ENCODE measurements at places on chromosomes 7 and 10.

DNA sequence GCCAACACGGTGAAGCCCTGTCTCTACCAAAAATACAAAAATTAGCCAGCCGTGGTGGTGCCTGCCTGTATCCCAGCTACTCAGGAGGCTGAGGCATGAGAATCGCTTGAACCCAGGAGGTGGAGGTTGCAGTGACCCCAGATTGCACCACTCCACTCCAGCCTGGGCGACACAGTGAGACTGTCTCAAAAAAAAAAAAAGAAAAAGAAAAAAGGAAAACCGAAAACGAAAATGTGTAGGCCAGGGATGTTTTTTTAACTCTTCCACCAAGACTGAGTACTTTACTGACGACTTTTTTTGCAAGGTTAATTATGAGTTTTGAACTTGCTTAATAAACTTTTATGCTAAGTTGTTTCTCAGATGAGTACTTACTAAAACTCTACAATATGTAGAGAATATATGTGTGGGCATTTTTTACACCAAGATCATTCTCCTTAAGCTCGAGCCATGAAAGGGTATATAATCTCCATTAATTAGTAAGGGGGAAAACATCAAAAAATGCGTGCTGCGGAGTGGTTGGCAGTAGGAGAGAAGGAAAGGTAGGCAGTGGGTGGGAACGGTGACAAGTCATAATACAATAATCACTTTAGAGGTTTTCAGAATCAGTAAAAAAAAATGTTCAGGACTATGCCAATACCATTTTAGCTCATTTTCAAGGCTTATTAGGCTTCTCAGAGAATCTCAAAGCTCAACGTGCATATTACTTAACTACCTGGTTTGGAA, 8.6 kb upstream of the ADRB1 start:
- no peak for DNase-seq

DNA sequence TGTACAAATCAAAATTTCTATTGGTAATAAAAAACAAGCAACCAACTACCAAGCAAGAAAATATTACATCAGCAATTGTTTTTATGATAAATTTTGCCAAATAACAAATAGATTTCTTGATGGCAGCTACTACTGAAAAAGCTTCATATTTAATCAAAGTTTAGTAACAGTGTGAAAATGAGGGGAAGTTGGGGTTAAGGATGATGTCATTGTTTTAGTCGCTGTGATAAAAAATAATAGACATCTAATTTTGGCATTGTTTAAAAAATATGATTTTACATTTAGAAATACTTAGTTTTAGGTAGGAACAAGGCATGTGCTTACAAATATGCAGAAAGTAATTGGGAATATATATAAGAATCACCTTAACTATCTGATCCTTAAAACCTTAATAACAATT, 145.9 kb downstream of the CNTNAP2 start:
- no peak for DNase-seq

DNA sequence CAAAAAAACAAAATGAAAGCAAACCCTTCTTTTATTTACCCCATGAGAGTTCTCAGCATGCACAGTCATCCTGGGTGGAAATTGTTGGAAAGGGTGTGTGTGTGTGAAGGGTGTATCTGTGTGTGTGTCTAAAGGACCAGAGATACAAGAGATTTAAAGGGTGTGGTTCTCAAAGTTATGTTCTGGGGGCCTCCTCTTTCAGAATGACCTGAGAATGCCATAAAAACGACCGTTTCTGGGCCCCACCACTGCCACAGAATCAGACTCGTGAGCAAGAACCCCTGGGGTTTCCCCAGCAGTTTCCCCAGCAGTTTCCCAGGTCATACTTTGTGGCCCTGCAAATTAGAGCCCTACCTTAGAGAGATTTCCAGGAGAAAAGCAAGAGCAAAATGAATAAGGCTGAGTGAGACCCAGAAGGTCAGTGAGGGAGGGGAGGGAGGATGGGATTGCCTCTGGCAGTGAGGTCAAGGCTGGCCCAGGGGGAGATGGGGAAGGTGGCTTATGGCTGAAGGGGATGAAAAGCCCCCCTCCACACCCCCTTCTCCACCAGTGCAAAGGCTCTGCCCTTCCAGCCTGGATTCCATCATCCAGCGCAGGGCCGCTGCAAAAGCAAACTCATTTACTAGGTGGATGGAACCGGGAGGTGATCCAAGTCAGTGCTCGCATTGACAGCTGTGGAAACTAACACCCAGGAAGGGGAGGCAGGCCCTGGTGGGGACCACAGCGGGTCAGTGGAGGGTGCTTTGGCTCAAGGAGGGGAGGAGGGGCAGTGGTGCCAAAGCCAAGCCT, 10.2 kb downstream of the PYROXD2 start:
- DNase-seq: no peak

DNA sequence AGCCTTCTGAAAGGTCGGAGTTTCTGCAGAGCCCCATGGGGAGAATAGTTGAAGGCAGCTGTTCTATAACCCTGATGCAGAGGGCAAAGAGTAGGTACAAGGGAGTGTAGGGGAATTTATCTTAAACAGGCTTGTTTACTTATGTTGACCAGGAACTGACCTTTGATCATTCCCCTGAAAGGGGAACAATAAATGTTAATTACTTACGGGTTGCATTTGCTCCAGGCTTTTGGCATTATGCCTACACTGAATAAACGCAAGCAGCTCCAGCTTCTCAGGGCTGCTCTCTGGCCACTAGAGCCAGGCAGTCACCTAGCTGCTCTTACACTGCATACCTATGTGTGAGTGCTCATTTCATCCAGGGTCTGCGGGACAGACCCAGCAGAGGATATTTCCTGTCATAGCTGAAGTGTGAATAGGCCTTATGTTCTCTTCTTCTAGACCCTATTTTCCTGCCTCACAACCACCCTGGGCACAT, 26.9 kb upstream of the ABCA13 start:
- DNase-seq: no peak

DNA sequence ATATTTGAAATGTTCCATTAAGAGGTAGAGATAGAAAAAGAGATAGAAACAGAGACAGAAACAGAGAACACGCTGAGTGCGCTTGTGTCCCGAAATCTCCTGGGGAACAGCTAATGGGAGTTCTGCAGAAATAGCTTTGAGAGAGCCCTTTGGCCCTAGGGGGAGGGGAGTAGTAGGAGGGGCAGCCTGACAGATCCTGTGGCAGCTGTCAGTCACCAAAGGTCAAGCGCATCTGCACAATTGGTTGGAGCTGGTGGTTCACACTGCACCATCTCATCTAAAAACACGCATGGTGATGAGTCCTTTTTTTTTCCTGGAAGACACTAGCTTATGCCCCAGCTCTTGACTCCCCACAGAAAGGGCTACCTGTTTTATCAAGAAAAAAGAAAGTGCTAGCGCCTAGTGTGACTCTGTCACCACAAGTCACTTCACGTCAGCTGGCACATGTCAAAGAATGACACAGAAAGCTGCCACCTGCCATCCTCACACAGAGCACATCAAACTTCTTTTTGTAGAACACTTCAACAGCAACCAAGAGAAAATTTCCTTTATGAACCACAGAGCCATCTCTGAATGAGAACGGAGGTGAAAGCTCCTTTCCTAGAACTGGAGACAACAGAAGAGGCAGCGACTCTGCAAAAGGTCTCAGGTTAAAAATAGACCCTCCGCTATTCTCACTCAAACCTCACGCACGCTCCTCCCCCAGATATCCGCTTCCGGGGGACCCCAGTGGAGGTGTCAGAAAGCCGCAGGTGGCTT, 125.7 kb downstream of the GFRA1 start:
- no peak for DNase-seq

- no peak for DNase-seq
Measured at GRCh38 chr7:50389961-50390360, 60.2 kb downstream of the FIGNL1 start.

- no peak for DNase-seq
Measured at GRCh38 chr7:22002726-22003125, 57.0 kb upstream of the CDCA7L start.

DNA sequence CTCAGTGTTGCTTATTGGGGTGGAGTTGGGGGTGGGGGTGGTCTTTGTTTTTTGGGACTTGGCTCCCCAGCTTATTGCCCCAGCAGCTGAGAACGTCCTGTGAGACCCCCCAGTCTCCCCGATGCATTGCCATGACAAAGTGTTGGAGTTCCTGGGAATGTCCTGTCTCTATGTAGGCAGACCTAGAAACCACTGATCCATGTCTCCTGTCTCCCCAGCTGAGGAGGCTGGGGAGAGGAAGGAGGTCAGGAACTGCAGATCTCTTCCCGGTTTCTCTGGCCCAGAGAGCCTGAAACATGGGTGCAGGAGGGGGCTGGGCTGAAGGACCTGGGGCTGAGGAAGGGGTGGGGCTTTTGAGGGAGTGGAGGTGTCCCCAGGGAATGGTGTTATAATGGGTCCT, 80.2 kb upstream of the GTF2IRD1 start:
- DNase-seq: no peak

DNA sequence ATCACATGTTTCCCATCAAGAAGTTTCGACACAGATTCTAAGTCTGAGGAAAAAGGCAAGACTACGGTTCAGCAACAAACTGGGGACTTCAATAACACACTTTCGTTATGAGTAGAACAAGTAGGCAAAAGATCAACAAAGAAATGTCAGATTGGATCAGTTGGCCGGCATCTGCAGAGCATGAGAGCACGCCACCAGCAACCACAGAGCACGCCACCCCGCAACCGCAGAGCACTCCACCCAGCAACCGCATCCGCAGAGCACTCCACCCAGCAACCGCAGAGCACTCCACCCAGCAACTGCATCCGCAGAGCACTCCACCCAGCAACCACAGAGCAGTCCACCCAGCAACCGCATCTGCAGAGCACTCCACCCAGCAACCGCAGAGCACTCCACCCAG, 89.7 kb upstream of the FAM20C start:
- DNase-seq: no peak

- no peak for DNase-seq
Measured at GRCh38 chr10:96344178-96344577, 14.6 kb downstream of the OPALIN start.

GRCh38 chr7:16810112-16810511, 5.3 kb upstream of the AGR2 start:
- no peak for DNase-seq

DNA sequence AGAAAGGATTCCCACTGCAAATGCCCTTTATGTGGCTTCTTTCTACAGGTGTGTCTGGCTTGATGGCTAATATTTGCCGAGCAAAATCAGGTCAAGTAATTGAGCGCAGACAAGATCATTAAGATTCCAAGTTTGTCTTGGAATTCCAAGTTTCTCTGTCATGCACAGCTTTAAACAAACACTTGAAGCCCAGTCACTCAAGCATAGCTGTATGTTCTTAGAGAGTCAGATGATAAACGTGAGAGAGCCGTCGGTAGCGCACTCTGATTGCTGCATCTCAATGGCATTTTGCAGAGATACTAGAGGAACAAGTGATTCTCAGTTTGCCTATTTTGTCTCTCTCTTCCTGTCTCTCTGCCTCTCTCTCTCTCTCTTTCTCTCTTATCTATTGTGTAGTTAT, 658 bp downstream of the DMBT1 start:
- no peak for DNase-seq

GRCh38 chr7:5237286-5237685, 45.5 kb upstream of the SLC29A4 start:
- no peak for DNase-seq

- DNase-seq: no peak
Measured at GRCh38 chr7:149791-150636, 42.4 kb upstream of the FAM20C start.

DNA sequence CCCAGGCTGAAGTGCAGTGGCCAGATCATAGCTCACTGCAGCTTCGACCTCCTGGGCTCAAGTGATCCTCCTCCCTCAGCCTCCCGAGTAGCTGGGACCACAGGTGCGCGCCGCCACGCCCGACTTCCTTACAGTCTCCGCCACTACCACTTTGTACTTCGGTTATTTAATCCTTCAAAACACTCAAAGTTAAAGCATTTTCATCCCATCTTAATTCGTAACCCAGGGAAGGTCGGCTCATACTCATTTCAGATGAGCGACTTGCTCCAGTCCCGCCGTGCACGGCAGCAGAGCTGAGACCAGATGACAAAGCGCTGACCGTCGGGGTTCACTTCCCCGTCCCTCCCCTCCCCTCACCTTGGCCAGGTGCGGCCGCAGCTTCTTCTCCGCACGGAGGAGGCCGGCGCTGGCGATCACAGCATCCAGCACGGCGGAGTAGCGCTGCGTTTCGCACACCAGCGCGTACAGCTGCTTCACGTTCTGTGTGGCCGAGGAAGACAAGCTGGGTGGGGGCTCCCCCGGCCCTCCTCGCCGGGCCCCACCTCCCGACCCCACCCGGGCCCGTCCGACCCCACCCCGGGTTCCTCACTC, 457 bp downstream of the NSUN5 start:
- no peak for DNase-seq

DNA sequence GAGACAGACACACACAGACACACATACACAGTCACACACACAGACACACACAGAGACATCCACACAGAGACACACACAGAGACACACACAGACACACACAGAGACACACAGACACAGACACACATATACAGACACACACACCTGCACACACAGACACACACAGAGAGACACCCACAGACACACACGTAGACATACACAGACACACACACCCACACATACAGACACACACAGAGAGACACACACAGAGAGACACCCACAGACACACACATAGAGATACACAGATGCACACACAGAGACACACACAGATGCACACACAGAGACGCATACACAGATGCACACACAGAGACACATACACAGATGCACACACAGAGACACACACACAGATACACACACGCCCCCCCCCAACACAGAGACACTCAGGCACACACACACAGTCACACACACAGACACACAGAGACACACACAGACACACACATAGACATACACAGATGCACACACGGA, 58.5 kb downstream of the GATA3 start:
- DNase-seq: no peak

DNA sequence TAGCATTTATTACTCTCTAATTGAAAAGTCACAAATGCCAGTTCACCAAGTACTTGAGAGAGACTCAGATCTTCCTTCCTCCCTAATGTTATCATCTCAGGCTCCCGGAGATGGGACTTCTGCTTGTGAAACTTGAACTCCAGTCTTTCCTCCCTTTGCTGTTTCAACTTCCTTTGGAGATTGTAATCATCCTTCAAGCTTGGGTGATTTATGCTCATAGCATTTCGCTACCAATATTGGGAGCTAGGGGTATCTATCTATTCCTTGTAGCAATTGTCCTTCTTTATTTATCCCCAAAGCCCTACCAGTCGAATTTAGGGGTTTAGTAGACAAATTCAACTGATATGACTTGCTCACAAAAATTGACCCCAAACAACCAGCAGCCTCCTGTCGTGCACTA, 117.9 kb upstream of the STARD3NL start:
- no peak for DNase-seq

DNA sequence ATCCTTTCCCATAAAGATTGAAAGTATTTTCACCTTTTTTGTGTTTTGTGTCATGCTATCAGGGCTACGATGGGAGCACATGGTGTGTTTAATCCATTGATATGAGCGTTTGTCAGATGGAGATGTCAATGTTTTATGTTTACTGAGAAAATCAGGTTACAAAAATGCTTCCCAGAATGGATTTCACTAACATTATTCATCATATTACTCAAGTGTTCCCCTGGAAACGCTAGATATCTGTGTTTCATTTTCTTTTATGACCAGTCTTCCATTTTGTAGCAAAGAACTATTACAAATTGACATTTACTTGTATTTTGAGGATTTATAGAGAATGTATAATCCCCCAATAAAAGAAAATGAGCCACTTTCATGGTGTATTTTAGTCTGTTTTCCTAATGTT, 293.5 kb upstream of the AKR1E2 start:
- no peak for DNase-seq
